ENCODE measurements at places on chromosomes 1 and 21.

DNA sequence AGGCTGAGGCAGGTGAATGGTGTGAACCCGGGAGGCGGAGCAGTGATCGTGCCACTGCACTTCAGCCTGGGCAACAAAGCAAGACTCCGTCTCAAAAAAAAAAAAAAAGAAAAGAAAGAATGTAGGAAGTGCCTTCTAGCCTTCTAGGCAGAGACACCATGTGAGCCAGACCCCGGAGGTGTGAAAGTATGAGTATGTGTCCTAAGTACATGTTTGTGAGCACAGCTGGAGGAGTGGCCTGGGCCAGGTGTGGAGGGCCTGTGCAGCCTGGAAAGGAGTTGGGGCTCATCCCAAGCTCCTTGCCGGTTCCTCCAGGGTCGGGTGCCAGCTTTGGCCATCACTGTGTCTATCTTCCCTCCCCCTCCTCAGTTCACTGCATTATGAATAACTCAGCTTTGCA lies 13.0 kb downstream of the SOX13 start:
- no peak for DNase-seq

GRCh38 chr1:64006276-64007051 lies 197.0 kb upstream of the UBE2U start:
- DNase-seq = no peak

DNA sequence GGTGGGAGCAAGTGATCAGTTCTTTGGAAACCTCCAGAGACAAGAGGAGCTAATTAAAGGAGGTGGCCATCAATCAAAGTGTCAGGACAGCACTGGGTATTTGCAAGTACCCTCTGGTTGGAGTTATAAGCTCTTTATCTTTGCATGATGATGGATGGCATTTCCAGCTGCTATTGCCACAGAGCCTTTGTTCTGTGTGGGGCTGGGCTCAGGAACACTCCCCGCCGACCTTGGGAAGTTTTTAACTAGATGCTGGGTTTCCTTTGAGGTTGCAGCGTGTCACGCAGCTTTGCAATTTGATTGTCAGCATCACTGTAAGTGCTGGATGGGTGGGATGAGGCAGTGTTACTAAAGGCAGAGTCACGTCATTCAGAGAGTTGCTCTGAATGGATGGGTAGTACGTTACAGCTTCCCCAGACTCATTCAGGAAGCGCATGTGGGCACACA lies 68.9 kb downstream of the CNIH3 start:
- no peak for DNase-seq

- DNase-seq = peak; percentile 88
Measured at GRCh38 chr21:45478115-45478801, 64.0 kb downstream of the SLC19A1 start.

GRCh38 chr1:3345792-3346191 lies 108.7 kb upstream of the ARHGEF16 start:
- no peak for DNase-seq

- DNase-seq = no peak
Measured at GRCh38 chr1:26858891-26859640, 3.9 kb upstream of the SFN start.

DNA sequence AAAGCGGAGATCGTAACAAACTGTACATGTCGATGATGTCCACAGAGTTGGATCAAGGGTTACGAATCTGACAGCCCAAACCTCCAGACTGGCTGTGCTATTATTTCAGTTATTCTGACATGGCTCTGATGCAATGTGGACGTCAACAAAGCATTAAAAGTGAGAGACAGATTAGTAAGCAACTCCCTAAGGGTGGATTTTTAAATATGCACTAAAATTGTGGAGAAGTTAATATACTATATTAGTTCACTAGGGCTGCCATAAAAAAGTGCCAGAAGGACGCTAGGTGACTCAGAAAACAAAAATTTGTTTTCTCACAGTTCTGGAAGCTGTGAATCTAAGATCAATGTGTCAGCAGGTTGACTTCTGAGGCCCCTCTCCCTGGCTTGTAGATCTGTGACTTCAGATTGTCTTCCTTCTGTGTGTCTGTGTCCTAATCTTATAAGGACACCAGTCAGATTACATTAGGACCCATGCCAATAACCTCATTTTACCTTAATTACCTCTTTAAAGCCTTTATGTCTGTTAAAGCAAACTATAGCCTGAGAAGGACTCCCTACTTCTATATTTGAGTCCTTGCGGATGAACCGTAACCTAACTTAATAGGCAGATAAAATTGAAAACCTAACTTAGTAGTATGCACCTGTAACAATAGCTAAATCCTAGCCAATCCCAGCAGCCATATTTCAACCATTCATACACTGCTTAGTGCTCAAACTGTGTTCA lies 66.0 kb upstream of the BACH1 start:
- DNase-seq = no peak

DNA sequence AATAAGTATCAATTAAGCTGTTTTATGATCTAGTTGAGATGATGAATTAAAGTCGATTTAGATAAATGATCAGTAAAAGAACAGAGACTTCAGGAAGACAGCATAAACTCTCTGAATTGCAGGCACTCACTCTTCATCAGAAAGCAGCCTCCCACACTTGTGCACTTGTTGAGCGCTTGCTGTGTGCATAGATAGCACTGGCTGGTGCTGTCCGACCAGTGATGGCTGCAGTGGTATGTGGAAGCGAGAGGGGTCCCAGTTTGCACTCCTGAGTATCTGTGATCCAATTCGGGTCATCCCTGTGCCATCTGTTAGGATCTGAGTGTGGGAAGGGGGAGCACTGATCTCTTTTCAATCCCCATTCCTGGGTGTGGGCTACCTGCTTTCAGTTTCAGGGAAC lies 137.8 kb downstream of the CAMTA1 start:
- no peak for DNase-seq

DNA sequence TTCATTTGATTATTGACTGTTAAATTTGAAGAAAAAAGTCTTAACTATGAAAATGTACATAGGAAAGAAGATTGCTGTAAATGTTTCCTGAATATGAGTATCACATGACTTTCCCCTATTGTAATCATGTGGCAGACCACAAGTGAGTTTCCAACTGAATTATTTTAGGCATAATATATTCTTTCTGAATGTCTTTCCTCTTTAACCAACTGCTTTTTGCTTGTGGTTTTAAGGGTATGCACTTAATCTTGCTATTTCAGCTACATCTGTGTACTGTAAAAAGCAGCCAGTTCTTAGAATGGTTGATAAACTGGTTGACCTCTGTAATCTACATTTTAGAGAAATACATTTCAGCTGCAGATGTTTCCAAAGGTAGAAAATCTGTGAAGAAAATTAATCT lies 400.7 kb downstream of the NEGR1 start:
- DNase-seq = no peak

DNA sequence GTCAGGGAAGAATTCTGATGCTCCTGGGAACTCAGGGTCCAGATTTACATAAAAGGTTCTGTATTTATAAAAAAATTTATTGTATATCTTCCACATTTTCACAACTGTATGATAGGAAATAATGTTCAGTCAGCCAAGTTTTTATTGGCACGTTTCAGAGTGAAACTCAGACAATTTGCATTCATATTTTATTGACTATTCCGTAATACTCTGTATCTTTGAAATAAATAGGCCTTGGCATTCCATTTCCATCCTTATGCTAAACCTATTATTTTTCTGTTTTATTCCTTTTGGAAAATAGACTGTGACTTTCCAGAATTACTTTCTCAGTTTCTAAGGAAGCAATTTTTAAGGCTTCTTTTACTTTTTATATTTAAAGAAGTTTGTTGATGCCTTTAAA lies 329.0 kb downstream of the OLFM3 start:
- DNase-seq = no peak

DNA sequence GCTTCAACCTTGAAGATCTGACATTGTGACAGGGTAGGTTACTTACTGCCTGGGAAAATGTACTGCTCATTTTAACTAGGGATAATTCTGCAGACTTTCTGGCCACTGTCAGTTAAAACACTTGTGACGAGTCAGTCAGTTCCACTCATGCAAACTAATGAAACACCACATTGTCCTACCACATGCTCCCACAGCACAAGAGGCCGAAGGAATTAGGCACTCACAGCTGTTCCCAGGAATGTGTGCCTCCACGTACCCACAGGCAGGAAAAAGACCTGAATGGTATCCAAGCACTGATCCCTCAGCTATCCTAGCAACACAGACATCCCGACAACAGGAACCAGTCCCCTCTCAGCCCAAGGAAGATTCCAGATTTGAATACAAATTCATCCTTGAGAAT lies 12.3 kb downstream of the BCAR3 start:
- no peak for DNase-seq

DNA sequence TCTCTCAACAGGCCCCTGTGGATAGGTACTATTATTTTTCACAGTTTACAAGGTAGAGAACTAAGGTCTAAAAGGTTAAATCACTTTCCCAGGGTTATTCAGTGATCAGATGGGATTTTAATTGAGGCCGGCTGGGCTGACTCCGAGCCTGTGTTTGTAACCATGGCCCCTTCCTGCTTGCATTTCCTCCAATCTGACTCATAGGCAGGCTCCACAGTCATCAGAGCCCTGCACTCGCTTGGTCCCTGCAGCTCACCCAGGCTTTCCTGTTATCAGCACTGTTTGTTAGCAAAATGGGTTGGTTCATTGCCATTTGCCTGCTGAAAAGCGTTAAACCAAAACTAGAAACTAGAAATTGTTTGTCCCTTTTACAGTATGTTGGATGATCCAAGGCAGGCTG lies 41.4 kb upstream of the LMX1A start:
- DNase-seq = no peak

GRCh38 chr1:198054510-198054909 lies 102.3 kb upstream of the NEK7 start:
- no peak for DNase-seq

DNA sequence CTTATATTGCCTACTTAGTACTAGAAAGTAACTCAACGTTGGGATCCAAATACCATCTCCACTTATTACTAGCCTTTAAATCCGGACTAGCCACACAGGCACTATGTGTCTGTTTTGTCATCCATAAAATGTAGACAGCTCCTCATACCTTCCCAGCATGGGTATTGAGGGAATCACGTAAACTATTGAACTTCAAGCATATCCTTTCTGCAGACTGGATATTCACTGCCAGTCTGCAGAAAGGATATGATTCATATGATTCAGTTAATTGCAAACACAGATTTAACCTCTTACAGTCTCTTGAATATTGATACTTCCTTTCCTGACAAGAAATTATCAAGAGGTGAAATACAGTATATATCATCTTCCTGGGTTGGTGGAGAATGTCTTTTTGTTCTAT lies 186.0 kb downstream of the LEPR start:
- DNase-seq = no peak

GRCh38 chr1:61050541-61051442 lies 31.6 kb upstream of the NFIA start:
- DNase-seq = peak; percentile 65

- no peak for DNase-seq
Measured at GRCh38 chr1:212147581-212148033, 112.1 kb downstream of the DTL start.

DNA sequence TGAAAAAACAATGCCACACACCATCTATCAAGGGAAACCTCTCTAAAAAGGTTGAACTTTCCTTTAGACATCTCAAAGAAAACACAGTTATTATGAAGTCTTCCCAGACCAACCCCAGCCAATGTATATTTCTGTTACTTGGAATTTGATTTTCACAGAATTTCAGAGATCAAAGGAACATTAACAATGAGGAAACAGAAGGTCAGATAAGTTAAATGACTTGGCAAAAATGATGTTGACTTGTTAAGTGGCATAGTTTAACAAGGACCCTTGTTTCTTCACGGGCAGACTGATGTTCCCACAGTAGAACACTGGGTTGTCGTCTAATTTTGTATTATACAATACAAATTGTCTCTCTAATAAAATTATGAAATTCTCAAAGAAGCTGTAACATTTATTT lies 29.0 kb downstream of the NME7 start:
- DNase-seq = no peak

- DNase-seq = no peak
Measured at GRCh38 chr1:190095596-190095995, 382.1 kb downstream of the BRINP3 start.

- no peak for DNase-seq
Measured at GRCh38 chr1:170156594-170156993, 10.8 kb downstream of the NTMT2 start.

DNA sequence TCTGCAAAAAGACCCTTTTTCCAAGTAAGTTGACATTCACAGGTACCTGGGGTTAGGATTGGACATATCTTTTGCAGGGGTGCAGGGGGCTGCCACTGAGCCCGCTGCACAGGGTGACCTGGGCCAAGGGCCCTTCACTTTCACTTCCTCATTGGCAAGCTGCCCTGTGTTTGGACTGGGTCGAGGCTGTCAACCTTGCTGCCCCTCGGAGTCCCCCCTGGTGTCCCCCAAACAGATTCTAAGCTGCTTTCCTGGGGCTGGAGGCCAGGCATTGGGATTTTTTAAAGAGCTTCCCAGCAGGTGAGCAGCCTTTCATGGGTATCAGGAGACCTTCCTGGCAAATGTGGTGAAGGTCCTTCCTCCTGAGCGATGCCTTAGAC lies 7.9 kb upstream of the UMODL1 start:
- DNase-seq = no peak

DNA sequence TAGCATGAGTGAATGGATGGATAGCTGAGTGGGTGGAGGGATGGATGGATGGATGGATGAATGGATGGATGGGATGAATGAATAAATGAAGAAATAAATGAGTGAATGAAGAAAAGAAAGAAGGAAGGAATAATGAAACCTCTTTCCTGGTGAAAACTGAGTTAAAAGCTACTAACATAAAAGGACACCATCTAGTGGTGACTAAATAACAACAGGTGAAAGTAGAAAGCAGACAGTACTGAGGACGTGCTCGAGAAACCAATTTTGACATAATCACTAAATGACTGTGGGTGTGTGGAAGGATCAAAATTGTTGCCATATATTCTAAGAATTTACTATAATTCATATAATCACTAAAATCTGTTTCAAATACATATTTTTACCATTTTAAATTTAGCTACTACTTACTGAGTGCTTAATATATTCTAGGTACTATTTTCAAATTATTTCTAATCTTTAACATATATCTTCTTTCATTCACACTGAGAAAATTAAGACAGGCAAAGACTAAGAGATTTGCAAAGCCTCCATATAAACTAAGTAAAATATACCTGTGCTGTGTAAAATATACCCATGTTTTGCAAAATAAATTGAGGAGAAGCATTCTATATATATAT lies 522.9 kb downstream of the LRRIQ3 start:
- DNase-seq = peak; percentile 21
